ENCODE measurements at places on chromosomes 5 and 9. TPM values are rescaled to one million over a fixed set of nuclear protein-coding genes. Genes with fewer than 3 reads are reported as not detected.

MEGF10 gene
- total RNA-seq = under 0.01 TPM

DNA sequence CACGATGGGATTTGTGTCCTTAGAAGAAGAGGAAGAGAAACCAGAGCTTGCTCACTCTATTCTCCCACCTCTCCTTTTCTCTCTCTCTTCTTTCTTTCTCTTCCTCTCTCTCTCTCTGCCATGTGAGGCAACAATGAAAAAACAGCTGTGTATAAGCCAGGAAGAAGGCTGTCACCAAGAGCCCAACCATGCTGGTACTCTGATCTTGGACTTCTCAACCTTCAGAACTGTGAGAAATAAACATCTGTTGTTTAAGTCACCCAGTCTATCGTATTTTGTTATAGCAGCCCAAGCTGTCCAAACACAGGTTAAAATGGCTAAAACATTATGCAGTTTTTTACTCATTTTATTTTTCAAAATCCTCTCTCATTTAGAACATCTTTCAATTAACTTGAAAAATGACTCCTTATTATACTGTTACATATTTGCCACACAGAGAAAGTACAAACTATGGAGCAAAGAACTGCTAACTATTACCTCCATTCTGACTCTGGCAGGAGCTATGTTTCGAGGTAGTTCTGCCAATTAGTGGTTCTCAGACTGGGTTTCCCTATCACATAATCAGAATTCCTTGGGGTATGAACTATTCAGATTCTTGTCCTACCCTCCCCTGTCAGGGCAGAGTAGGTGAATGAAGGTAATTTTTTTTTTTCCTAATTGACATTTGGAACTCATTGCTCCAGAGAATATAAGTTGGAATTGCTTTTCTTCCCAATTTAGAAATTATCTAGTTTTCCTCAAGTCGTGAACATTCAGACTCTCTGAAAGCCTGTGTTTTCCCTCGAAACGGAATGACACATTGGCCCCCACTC is 434.6 kb downstream of the ENC1 start:
- H3K27ac ChIP-seq = no peak overlapping the region
- H3K36me3 ChIP-seq = no peaks in the 10 kb centered on the region
- peaks cover 19% of the 10 kb centered on the region for H3K4me1 ChIP-seq
- DNase-seq = no peak
- no peaks in the 10 kb centered on the region for H3K27me3 ChIP-seq

DNA sequence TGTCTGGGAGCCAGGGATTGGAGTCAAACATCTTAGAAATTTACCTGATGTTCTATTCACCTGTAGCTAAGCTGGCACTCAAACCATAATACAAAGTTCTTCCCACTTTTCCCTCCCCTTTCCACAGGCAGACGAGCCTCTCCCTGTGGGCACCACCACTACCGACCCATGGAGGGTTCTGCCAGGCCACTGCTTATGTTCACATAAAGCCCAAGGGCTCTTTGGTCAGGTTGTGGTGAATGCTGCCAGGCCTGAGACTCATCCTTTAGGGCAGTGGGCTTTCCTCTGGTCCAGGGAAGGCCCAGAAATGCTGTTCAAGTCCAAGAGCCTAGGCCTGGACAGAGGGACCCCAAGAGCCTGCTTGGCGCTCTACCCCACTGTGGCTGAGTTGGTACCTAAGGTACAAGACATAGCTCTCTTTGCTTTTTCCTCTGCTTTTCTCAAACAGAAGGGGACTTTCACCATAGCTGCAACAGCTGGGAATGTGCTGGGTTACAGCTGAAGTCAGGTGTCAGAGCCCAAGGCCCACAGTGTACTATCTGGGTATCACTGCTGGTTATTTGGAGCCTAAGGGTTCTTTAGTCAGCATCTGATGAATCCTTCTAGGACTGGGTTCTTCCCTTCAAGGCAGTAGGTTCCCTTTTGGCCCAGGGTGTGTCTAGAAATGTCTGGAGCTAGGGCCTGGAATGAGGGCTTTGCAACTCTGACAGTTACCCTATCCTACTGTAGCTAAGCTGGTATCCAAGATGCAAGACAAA is 620.1 kb downstream of the TLE1 start:
- no peaks in the 10 kb centered on the region for H3K27me3 ChIP-seq
- H3K27ac ChIP-seq = no peak overlapping the region
- no peak for DNase-seq

GRCh38 chr5:118435131-118435530 is 553.2 kb downstream of the DTWD2 start:
- H3K36me3 ChIP-seq = no peaks in the 10 kb centered on the region
- H3K4me1 ChIP-seq = no peaks in the 10 kb centered on the region
- H3K27me3 ChIP-seq = no peaks in the 10 kb centered on the region
- H3K27ac ChIP-seq = no peak overlapping the region
- DNase-seq = no peak
- H3K4me3 ChIP-seq = no peak overlapping the region

DNA sequence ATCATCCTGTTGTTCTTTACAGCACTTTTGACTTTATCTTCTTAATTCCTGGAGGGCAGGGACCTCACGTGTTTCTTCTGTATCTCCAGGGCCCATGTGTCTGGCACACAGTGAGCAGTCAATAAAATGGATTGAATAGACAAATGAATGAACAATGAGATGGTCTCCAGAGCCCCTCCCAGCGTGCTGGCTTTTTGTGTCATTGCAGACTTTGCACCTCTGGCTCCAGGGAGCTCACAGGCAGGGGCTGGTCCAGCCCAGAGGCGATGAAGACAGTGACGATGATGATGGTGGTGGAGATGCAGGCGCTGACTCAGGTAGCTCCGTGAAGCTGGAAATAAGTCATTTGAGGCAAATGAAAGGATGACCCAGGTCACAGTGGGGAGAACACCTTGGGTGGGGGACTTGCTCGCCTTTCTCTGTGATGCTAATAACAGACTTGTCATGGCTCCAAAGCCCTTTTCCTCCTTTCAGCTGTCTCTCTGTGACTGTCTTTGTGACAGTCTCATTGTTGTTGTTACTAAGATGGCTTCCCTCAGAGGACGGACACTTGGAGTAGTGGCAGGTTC is 30.4 kb upstream of the FABP6 start:
- peaks cover 15% of the 10 kb centered on the region for H3K4me1 ChIP-seq
- no peaks in the 10 kb centered on the region for H3K36me3 ChIP-seq
- no peak overlapping the region for H3K27ac ChIP-seq
- no peak for DNase-seq
- H3K4me3 ChIP-seq = peak overlapping the region; percentile 42
- no peaks in the 10 kb centered on the region for H3K27me3 ChIP-seq

DNA sequence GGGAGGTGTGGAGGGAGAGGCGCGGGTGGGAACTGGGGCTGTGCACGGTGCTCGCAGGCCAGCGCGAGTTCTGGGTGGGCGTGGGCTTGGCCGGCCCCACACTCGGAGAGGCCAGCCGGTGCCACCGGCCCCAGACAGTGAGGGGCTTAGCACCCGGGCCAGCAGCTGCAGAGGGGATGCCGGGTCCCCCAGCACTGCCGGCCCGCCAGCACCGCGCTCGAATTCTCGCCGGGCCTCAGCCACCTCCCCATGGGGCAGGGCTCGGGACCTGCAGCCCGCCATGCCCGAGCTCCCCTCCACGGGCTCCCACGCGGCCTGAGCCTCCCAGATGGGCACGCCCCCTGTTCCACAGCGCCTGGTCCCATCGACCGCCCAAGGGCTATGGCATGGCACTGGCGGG is 104.6 kb downstream of the GLIS3 start:
- H3K4me1 ChIP-seq = no peaks in the 10 kb centered on the region
- no peaks in the 10 kb centered on the region for H3K27me3 ChIP-seq
- H3K4me3 ChIP-seq = no peak overlapping the region
- no peak for DNase-seq

GRCh38 chr5:60519372-60519771 is 180.6 kb downstream of the DEPDC1B start:
- no peaks in the 10 kb centered on the region for H3K36me3 ChIP-seq
- peak; percentile 28 for DNase-seq

DNA sequence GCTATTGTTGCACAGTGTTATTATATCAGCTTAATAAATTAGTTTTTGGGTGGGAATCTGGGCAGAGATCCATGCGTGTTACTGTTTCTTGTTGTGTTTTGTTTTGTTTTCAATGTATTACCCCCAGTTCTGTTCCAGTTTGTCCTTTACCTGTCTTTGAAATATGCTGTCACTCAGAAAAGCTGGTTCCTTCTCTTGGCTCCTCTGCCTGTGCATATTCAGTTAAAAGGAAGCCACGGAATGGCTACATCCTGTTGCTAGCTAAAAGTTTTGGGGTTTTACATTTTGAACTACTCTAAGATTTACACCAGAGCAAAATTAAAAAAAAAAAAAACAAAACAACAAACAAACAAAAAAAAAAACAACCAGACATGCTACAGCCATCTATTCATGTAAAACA is 374.9 kb upstream of the RORB start:
- H3K4me1 ChIP-seq = no peaks in the 10 kb centered on the region
- H3K36me3 ChIP-seq = no peaks in the 10 kb centered on the region
- no peaks in the 10 kb centered on the region for H3K27me3 ChIP-seq
- H3K4me3 ChIP-seq = no peak overlapping the region

DNA sequence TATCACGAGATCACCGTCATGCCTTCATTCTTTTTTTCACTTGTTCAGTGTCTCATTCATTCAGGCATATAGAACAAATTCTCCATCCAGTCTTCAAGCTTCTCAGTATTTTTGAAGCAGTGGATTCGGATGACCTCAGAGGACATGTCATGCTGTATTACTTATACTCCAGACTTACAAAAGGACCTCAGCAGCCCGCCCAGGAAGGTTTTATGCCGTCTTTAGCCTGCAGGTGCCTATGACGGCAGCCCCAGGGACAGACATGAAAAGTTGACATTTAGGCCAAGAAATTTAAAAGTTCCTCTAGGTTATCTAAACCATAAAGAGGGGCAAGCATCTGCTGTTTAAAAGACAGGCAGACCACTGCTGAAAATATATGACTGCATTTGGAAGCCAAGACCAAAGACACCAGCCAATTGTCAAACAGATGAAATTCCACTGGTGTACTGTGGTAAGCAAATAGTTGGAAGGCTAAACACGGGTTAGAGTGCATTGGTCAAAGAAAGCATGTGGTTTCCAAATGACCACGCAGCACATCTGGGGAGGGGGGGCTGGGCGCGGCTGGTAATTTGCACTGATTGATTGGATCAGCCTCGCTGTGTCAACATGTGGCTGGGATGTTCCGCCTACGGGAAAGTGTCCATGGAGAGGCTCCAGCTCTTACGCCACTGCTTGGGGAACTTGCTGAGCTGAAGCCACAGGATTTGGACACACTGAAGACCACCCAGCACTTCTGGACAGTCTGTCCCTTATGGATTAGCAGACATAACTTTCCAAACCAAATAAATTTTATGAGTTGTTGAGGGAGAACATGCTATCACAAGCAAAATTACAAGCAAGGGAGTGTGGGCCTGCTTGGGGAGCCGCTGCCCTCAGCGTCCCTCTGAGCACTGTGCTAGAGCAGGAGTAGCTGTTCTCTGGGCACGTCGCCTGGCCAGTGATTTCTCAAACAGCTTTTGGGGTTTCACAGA is 173.6 kb downstream of the FANCC start:
- no peak overlapping the region for H3K4me3 ChIP-seq
- H3K36me3 ChIP-seq = no peaks in the 10 kb centered on the region
- peak overlapping the region; percentile 72 for H3K27ac ChIP-seq
- DNase-seq = peak; percentile 95

- no peak overlapping the region for H3K4me3 ChIP-seq
- H3K27ac ChIP-seq = no peak overlapping the region
- H3K4me1 ChIP-seq = peaks cover 14% of the 10 kb centered on the region
Measured at GRCh38 chr5:79552984-79553383, 39.0 kb upstream of the HOMER1 start.

DNA sequence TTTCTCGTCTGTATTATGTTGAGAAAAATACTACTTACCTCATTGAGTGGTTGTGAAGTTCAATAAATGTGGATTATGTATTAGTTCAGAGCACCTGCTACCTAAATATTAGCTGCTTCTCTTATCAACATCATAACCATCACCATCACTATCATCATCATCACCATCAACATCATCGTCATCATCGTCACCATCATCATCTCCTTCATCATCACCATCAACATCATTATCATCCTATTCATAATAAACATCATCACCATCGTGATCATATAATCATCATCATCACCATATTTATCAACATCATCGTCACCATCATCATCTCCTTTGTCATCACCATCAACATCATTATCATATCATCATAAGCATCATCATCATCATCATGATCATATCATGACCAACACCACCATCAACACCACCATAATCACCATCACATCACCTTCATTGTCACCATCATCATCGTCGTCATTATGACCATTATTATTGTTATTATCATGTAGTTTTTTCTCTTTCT is 181.0 kb upstream of the ADCY2 start:
- no peaks in the 10 kb centered on the region for H3K36me3 ChIP-seq
- H3K4me3 ChIP-seq = no peak overlapping the region
- H3K4me1 ChIP-seq = no peaks in the 10 kb centered on the region
- DNase-seq = no peak
- no peaks in the 10 kb centered on the region for H3K27me3 ChIP-seq
- no peak overlapping the region for H3K27ac ChIP-seq

DNA sequence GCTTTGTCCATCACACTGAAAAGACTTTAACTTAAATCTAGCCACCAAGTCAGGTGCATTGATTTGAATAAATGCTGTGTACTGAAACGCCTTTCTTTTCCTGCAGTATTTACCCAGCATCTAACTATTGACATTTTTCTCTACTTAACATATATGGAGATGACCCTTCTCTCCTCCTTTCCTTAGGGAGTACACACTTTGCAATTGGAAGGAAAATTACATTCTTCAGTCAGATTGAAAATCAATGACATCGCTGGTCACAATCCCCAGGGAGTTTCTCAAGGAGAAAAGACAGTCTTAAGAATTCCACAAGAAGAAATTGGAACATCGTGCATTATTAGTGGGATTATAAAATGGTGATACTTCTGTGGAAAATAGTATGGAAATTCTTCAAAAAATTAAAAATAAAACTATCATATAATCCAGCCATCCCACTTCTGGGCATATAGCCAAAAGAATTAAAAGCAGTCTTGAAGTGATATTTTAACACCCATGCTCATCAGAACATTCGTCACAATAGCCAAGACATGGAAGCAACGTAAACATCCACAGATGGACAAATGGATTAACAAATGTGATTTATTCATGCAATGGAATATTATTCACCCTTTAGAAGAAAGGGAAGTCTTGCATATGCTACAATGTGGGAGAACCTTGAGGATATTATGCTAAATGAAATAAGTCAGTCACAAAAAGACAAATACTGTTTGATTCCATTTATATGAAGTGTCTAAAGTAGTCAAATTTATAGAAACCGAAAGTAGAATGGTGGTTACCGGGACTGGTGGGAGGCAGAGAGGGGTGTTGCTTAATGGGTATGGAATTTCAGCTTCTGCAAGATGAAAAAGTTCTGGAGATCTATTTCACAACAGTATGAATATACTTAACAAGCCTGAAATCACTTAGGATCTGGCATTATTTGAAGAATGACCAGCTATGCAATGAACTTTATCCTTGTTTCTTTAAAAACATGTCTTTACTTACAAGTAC is 14.3 kb upstream of the FREM1 start:
- H3K36me3 ChIP-seq = no peaks in the 10 kb centered on the region
- no peak overlapping the region for H3K4me3 ChIP-seq

DNA sequence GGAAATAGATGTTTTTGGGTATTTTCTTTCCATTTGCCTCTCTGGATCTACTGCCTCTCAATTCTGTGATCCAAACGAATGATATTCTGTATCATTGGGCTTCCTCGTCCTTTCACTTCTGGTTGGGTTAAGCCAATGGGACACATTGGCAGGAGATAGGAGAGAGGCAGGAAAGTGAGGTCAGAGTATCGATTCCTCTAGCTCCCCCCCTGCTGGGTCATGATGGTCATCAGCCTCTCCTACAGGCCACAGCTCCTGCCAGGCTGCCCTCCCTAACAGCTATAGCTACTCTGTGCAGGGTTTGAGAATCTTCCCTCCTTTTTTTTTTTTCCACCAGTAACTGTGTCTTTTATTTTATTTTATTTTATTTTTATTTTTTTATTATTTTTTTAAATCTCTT is 39.4 kb downstream of the APBA1 start:
- H3K27me3 ChIP-seq = no peaks in the 10 kb centered on the region
- no peak for DNase-seq
- H3K27ac ChIP-seq = no peak overlapping the region
- H3K4me1 ChIP-seq = no peaks in the 10 kb centered on the region
- H3K36me3 ChIP-seq = no peaks in the 10 kb centered on the region
